Activated CD8-positive, alpha-beta memory T cell treated with anti-CD3 and anti-CD28 coated beads for 48 hours (primary cell): ENCODE measurements at places on chromosomes 6 and 20.

- DNase-seq = no peak
Measured at GRCh38 chr6:26124781-26125685, 37.8 kb downstream of the HFE start.

DNA sequence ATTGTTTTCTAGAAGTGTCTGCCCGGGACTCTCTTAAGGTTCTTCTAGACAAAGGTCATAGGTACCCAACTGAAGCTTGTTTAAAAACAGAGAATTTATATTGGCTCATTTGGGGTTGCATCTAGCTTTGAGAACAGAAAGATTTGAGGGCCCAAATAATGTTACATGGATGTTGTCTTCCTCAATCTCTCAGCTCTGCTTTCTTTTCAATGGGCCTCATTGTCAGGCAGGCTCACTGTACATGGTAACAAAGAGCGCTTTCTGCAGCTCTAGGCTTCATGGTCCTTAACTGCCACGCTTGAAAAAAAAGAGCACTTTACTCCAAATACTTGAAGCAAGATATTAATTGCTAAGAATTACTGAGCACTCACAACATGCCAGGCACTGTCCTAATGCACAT, 22.2 kb downstream of the NHLRC1 start:
- no peak for DNase-seq

DNA sequence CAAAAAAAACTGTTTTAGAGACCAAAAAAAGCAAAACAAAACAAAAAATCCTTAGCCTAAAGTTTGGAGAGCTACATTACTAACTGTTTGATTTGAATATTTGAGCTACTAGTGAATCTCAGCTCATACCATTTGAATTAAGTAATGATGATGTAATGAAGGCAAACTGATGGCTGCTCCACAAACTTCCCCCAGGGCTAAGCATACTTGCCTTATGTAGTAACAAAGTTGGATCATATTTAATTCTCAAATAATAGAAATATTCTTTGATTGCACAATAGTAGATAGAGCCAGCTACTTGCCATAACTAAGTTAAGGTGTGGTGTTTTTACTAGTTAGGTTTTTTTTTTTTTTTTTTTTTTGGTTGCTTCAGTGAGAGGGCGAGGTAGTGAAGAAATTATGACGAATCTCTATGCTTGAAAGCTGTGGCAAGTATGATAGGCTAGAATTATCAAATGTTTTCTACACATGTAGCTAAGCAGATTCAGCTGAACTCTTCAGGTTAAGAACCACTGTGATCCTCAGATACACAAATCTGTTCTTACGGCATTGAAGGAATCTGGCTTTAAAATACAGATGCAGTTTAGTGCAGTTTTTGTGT, 2.9 kb downstream of the RAB32 start:
- DNase-seq = no peak

- DNase-seq = no peak
Measured at GRCh38 chr20:24754691-24755090, 194.4 kb upstream of the CST7 start.

- DNase-seq = no peak
Measured at GRCh38 chr6:166573511-166574216, 12.8 kb downstream of the RAMACL start.

DNA sequence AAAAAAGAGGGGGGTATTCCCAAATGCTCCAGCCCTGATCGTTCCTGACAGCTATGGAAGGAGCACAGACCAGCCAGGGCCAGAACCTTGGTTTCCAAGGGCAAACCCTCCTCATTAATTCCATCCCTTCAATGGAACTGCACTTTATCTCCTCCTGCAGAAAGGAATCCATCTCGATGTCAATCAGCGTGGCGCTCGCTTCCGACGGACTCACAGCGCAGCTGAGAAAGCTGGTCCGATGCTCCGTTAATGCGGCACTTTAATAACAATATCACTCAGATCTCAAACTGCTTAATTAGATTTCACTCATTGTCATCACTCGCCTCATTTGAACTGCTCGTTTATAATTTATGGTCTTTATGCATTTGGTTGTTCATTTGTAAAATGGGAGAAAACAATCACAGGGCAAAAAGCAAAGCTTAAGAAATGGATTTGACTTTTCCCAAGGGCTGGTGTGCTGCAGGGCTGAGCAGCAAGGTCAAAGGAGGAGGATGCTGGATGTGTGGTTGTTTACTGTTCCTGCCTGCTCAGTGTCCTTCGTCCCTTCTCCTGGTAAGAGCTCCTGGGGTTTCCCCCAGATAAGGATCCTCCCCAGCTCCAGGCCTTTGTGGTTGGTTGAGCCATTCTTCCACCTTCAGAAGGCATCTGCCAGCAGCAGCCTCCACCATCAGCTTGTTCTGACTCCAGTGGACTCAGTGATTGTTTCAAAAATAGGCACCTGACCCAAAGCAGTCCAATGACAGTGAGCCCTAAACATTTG, 152.7 kb downstream of the ANKRD60 start:
- no peak for DNase-seq

DNA sequence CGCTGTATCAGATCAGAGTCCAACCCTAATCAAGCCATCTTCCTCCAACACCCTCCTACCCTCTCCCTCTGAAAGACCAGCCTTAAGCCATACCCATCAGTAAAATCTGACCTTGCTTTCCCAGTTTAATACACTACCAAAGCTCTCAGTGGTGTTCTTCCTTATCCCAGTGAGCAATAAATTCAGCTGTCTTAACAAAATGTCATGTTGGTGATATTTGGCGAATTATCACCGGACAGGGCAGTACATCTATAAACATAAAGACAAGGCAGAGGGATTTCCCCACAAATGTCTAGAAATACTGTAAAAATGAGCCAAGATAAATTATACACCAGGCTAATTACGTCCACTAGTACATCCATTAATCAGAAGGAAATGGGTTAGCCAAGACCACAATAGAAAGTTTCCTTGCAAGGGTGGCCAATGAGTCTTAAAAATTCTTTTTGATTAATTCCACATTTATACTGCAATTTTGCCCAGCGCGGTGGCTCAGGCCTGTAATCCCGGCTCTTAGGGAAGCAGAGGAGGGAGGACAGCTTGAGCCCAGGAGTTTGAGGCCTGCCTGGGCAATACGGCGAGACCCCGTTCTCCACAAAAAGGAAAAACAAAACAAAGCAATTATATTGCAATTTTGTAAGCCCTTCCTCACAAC, 905 bp downstream of the RARS2 start:
- DNase-seq = no peak

DNA sequence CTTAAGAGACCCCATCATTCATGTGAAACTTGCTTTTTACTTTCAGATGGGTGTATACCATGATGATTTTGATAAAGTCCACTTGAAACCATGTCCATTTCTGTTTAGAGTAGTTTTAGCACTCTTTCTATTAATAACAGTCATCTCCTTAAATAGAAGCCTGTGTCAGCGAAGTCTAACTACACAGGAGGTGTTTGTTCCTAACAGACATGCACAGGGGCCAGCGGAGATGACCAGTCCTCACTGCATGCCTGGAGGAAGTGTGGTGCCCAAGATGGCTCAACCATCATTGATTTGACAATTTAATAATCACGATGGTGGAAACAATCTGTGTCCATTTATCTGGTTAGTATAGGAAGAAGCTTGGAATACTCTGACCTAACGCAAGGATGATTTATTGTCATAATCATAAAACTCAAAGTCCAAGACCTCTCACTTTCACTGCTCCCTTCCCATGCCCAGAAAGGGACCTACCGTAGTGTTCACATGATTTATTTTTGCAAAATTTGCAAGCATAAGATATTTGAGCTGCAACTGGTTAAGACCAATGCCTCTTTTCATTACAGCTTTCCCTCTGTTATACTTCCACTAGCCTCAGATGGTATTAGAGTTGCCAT, 31.0 kb upstream of the CLIC5 start:
- no peak for DNase-seq

DNA sequence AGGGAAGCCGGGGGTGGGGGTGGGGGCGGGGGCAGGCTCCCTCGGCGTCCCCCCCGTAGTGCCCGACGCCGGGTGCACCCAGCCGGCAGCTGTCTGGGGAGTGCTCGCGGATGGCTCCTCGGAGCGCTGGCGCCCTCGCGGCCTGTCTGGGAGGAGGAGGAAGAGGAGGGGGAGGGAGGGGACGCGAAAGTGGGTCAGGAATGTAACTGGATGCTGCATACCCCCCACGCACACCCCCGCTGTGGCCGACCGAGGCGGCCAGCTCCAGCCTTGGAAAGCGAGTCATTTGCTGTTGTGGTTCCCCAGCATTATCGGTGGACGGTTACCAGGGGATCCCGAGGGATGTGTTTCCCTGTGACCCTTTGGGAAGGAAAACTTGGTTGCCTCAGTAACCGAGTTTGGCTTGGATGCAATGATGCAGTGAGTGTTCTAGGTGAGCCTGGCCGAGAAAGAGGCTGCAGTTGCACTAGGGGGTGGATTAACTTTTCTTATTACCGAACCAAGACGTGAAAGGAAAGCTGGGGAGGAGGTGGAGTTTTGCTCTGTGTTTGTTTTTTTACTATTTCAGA, 55.2 kb upstream of the RREB1 start:
- no peak for DNase-seq

DNA sequence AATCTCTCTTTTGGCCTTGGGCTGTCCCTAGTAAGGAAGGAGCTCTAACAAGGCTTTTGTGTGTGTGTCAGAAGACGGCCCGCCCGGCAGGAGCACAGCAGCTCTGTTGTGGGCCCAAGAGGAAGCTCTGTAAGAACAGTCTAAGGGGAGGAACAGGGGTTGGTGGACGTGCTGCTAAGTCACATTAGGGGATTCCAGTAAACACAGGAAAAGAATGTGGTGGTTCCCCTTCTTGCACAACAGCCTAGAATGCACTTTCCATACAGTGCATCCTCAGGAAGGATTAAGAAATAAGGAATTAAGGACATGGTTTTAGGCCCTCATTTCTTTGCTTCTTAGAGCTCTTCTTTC, 114.5 kb downstream of the RNF144B start:
- no peak for DNase-seq

DNA sequence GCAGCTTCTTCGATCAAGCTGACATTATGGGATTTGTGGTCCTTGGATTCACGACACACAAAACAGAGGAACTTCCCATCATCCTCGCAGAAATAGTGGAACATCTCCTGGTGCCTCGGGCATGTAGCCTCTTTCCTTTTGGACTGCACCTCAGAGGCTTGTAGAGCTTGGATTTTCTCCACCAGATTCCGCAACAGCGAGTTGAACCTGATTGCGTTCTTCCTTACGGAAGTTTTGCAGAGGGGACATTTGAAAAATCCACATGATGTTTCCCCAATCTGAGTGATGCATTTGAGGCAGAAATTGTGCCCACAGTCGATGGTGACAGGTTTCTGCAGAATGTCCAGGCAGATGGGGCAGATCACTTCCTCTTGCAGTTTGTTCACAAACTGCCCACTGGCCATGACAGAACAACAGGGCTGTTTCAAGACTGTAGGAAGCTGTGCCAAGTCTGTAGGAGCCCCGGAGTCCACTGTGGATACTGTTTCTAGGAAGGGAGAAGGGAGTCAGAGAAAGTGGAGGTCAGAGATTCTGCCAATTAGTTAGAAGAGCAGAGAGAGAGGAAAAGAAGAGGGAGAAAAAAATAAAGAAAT, 392 bp downstream of the TRIM31 start:
- no peak for DNase-seq

- DNase-seq = no peak
Measured at GRCh38 chr20:42190084-42190483, 571.9 kb upstream of the CHD6 start.

- DNase-seq = no peak
Measured at GRCh38 chr6:103578115-103578514, 1281.6 kb downstream of the HACE1 start.

- no peak for DNase-seq
Measured at GRCh38 chr6:167492100-167492449, 167.2 kb downstream of the TTLL2 start.

DNA sequence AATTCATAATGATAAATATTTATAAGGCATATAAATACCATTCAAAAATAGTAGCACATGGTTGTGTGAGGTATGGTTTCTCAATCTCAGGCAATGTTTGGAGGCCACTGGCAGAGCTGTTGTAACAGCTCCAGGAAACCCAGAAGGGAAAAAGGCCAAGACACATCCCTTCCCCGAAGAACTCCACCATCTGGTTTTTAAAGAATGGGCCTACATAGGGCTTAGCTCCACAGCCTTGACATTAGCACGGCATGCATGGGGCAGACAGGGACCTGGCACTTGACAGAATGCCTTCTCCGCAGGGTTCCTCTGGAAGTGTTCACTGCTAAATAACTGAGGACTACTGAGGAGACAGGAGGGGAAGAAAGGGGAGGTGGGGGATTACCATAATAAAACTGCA, 16.1 kb upstream of the FOXO3 start:
- DNase-seq = no peak

- DNase-seq = no peak
Measured at GRCh38 chr20:3071610-3072529, at the start of gene OXT. TSS of gene OXT (plus strand) at chr20:3071620. CDS start at chr20:3071656, 36 bp downstream.

- DNase-seq = no peak
Measured at GRCh38 chr6:145534989-145535388, 200.3 kb downstream of the EPM2A start.
